Stimulated activated CD4-positive, alpha-beta T cell treated with anti-CD3 and anti-CD28 coated beads, TNF-alpha, amount 100 ng/mL, for 24 hours (primary cell): ENCODE measurements at places on chromosomes 2 and 18.
A peak's percentile ranks its signal among the peaks of the same experiment; 100 is the strongest.

GRCh38 chr18:58576638-58577251 is 52.1 kb downstream of the ALPK2 start:
- DNase-seq: no peak

GRCh38 chr18:6737833-6738232 is 8.3 kb downstream of the ARHGAP28 start:
- no peak for DNase-seq

DNA sequence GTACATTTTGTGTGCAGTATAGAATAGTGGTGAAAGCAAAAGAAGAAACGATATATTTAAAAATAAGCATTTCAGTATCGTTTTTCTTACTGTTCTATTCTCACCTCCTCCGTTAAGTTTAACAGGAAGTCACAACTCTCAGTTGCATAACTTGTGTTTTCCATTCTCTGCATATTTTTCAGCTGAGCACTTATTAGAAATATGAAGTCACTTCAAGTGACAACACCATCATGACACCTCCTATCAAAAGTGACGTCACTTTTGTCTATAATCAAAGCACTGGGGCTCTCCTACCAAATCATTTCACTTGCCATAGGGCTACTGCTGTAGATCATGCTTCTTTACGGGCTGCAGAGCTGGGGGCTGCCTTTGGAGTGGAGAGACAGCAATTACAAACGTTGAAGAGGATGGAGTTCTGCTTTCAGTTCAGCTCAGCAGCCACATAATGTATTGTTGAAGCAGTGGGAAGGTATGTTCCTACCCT is 36.3 kb downstream of the STAT4 start:
- DNase-seq: peak; percentile 20

DNA sequence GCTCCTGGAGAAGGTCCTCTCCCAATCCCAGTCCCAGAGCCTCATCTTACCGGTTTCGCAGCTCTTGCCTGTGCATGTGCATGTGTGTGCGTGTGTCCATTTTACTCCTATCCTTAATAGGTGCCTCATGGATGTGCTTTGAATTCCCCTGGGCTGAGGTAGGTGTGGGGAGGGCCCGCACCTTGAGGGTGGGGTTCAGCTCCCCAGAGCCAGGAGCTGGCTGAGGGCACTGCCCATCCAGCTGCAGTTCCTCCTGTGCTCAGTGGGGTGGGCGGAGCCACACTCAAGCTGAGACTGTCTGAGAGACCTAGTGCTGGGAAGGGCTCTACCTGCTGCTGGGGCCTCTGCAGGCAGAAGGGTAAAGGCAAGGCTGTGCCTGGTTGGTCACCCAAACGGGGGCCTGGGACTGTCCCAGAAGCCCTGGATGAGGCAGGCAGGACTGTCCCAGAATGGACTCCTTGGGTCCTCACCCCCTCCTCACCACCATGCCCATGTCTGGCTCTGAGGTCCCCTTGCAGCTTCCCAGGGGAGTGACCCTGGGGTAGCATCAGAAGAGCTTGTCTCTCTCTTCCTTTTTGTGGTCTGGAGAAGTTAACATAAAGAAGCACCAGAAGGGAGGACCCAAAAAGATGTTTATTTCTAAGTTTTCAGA is 8.9 kb downstream of the GDF7 start:
- DNase-seq: no peak

DNA sequence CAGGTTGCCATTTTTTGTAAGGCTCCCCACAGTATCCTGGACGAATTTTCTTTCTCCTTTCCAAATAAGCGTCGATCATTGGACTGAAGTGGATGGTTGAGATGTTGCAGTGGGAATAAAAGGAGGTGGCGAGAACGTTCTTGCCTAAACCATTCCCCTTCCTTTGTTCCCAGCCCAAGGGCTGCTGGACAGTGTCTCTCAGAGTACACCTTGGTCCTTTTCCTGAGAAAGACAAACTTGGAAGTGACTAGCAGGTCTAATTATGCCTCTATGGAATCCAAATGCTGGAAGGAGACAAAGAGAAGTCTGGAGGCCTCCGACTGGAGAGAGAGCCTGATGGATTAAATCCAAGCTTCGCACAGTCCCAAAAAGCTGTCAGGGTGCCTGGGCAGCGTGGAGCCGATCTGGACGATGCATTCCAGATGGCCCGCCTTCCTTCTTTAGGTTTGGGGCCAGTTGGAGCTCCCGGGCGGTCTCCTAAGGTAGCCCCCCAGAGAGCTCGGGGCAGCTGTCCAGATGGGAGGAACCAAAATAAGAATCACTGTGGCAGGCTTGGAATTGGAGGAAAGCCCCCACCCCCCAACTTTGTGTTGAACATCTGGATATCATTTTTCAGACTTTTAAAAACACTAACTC is 186.8 kb downstream of the TMEM247 start:
- DNase-seq: no peak

- no peak for DNase-seq
Measured at GRCh38 chr2:31284107-31284506, 50.2 kb downstream of the EHD3 start.

GRCh38 chr18:41226186-41226585 is 728.8 kb upstream of the PIK3C3 start:
- DNase-seq: no peak

- DNase-seq: no peak
Measured at GRCh38 chr18:8937160-8938094, 165.1 kb upstream of the NDUFV2 start.

DNA sequence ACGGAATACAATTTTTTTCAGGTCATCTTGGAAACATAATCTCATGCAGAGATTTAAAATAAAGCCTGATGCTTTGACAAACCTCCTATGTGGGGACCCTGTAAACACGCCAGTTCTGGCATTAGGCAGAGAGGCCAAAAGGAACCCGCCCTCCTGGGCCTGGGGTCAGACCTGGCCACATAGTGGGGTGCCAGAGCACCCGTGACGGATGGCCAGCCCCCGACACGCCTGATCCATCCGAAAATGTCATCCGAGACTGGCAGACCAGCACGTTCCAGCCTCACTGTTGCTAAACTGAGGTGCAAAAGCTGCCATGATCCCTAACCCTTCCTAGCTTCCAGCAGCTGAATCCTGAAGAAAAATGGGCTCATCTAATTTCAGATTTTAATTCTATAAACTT is 222.6 kb upstream of the SALL3 start:
- DNase-seq: no peak

DNA sequence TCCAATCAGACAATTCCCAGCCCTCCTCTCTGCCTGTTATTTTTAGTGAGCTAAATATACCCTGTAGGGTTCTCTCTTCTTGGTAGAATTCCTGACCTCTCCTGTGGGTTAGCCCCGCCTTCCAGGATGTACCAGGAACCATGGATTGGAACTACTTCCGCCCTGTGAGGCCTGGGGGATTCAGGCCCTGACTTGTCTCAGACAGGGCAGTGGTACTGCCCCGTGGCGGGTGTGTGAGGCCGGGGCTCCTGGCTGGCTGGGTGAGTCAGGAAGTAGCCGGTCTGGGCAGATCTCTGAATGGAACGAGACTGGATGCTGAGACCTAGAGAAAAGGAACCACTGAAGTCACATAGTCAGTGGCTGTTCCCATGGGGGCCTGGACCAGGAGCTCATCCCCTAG is 50.5 kb downstream of the DYSF start:
- no peak for DNase-seq

DNA sequence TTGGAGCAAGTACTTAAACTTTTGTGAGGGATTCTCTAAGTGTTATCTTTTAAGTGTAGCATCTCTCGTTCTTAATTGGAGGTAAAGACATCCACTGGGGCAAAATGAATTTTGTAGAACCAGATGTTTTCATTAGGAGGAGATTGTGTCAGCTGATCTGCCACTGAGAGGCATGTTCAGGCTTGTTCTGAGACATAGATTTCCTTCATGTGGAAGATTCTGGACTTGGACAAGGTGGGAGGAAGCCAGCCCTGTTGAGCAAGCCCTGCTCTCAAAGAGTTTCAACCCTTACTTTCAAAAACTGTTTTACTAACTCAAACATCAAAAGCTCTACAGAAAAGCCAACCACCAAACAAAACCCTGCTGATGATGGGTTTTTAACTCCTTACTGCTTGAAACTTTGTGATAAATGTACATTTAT is 6.5 kb downstream of the MAP4K4 start:
- no peak for DNase-seq

DNA sequence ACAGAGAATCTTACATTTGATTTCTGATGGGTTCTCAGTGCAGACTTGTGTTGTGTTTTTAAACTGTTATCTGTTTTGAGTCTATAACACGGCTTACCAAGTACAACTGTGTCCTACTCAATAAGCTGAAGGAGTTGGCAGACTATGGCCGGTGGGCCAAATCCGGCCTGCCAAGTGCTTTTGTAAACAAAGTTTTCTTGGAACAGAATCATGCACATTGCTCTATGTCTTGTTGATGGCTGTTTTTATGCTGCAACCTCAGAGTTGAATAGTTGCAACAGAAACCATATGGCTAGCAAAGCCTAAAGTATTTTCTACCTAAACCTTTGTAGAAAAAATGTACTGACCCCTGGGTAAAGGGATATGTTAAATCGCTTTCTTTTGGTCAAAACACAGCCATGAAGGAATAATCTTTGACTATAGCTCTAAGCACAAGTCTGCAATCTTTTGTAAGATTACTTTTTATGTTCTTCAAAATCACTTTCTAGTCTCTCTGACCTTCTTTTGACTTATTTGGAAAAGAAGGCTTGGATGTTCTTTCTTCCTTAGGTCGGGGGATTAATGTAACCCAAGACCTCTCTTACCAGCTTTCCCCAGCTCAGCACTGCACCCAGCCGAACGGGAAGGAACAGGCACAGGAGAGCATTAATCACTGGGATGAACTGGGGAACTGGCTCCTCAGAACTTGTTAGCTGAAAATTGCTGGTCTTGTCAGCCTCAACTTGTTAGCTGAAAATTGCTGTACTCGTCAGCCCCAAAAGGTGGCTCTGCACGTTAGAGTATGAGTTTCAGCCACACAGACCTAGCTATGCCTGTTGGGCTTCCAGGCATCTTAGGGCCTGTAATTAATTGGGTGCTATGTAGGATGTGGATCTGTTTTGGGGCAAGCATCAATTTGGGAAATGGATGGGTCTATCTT is 75.4 kb downstream of the CD8B2 start:
- no peak for DNase-seq
